ENCODE measurements at places on chromosomes 1 and 21.

DNA sequence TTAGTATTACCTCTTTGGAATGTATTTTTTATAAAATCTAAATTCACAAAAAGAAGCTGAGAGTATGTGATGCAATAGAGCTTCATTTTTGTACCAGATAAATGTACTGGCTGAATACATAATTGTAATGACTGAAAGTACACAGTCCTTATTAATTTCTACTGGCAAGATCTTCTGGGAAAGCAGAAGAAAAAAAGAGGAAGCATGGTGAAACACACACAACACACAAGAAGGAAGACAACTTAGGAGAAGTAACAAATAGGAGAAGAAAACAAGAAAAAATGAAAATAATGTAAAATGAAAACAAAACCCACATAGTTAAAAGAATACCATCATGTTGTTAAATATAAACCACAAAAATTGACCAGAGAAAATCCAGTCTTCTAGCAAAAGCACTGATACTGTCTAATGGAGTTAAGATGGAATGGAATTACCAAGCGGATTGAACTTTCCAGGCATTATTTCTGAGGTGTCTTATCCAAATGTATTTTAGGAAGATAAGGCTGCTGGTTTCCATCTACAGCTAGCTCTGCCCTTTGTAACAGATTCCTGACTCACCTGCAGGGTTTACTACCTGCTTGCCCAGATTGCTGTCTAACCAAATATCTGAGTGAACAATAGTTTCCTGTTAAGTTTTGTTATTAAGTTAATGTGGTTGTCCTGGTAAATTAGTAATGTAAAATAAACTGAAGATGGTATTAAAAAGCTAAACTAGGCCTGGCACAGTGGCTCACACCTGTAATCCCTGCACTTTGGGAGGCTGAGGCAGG is 4.5 kb upstream of the COP1 start:
- no peak for DNase-seq

GRCh38 chr1:212401838-212402582 is 12.7 kb downstream of the PACC1 start:
- DNase-seq: no peak

DNA sequence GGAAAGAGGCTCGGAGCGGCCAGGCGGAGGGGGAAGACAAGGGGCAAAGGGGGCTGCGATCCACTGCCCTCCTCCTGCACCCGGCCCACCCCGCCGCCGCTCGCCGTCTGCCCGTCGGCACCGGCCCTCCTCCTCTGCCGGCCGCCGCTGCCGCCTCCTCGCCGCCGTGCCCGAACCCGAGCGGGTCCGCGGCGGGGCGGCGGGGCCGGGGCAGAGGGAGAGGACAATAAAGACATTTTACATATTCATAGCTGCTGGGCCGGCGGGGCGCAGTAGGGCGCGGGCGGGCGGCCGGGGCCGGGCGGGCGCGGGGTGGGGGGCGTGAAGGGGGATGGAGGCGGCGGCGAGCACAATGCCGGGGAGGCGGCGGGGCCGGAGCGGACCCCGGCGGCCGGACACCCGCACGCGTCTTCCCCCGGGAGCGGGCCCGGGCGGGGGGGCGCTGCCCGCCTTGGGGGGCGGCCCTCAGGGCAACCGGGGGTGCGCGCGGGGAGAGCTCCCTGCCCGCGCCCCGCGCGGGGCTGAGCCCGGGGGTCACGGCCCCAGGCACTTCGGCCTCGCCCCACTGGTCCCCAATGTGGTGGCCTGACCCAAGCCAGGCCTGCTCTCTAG is 546 bp downstream of the POU2F1 start:
- DNase-seq: no peak

- DNase-seq: no peak
Observed at GRCh38 chr1:50796272-50796671, 163.8 kb downstream of the FAF1 start.

- DNase-seq: no peak
Observed at GRCh38 chr1:97077221-97077620, 355.6 kb downstream of the PTBP2 start.

DNA sequence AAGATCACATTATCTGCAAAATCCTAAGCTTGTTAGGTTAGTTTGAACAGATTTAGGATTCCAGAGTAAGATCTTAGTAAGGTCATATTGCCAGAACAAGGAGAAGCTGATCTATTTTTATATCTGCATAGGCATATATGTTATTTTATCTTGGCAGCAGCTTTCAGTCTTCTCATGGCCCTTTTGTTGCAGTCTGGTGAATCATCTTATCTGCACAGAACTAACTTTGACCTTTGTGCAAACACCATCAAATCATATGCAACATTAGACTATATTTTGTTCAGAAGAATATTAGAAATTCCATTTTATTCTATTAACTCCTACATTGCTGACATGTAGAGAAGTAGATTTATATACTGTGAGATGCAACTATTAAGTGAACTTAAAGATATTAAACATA is 107.3 kb downstream of the CLEC20A start:
- DNase-seq: no peak

DNA sequence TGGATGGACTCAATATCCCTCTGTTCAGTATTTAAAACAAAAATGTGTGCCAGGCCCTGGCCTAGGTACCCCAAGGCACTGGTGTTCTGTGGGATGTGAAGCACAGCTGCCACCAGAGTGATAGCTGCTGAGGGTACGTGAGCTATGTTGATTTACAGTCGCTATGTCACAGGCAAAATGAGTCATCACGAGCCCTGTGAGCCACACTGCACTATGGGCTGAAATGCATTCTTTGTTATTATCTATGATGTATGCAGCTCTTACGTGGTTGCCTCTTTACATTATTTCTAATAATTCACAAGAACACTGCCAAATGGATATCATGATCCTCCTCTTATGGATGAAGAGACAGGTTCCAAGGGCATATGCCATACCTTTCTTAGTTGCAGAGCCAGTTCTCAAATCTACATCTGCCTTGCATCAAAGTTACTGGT is 2.1 kb downstream of the TEX38 start:
- no peak for DNase-seq

DNA sequence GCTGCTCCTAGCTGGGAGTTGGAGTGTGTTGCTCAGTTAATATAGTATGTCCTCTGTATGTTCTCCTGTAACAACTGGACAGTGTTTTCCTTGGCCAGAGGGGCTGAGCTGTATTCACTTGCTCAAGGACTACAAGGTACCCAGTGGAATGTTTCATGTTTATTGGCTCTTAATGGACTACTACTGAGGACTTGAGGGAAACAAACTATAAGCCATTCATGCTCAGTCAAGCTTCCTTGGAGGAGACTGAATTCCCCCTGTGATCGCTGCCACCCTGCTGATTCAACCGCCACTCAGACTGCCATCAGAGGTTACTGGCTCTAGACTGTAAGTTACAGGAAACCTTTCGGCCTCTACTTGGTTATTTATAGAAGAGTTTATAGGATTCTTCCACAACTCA is 166.6 kb downstream of the ZC3H11B start:
- DNase-seq: no peak

DNA sequence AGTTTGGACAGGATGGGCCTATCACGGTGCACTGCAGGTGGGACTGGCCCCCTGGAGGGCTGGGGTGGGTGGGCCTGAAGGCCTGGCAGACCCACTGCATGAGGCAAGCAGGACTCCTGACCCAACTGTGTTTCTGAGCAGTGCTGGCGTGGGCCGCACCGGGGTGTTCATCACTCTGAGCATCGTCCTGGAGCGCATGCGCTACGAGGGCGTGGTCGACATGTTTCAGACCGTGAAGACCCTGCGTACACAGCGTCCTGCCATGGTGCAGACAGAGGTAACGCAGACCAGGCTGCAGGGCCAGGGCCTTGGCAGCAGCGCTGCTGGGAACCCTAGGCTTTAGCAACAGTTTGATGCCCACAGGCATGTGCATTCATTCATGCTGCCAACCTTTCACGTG is 29.0 kb upstream of the KDM4A start:
- DNase-seq: no peak

DNA sequence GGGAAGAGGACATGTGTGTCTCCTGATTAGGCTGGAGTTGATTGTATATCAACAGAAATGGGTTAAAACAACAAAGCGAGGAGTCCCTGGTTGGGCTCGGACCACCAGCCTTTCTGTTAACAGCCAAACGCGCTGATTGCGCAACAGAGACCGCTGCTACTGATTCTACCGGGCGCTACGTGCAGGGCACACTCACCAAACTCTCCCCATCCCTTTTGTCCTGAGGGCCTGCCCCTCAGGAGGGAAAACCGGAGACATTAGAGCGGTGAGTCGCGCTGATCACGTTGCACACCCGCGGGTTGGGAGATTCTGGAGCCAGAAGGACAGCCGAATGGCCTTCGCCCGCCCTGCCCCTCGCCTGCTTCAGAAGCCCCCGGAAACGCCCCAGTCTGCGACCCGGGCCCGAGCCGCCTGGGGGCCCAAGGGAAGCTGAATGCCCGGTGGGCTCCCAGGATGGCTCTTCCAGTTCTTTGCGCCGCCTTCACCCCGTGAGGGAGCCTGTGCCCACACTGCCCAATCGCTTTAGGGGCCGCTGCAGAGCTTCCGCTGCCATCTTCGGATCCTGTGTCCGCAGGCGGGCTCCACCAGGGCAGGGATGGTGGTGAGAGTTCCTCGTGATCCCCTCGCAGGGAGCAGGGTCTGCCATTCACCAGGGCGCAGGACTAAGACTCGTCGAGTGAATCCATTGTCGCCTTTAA is 165.4 kb upstream of the NBPF11 start:
- DNase-seq: no peak

GRCh38 chr1:202861420-202862132 is 27.4 kb downstream of the RABIF start:
- peak; percentile 31 for DNase-seq

DNA sequence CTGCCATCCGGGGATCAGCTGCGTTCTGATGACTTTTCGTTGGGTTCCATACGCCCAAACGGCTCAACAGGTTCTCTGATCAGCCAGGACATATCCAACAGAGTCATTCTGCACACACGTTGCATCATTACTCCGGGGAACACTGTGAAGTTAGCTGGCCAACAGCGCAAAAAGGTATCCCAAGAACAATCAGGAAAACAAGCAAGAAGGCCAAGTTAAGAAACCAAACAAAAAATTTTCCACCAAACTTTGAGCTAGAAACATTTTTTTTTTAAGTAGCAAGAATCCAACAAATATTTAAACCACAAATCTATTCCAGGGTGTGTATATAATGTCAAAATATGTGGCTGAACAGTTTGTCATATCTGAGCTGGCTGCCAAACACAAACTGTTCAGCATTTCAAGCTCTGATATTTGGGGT is 29.2 kb downstream of the NID1 start:
- no peak for DNase-seq

GRCh38 chr1:109890115-109890953 is 20.3 kb upstream of the CSF1 start:
- no peak for DNase-seq

- DNase-seq: no peak
Observed at GRCh38 chr1:98256700-98257099, 335.9 kb upstream of the DPYD start.

DNA sequence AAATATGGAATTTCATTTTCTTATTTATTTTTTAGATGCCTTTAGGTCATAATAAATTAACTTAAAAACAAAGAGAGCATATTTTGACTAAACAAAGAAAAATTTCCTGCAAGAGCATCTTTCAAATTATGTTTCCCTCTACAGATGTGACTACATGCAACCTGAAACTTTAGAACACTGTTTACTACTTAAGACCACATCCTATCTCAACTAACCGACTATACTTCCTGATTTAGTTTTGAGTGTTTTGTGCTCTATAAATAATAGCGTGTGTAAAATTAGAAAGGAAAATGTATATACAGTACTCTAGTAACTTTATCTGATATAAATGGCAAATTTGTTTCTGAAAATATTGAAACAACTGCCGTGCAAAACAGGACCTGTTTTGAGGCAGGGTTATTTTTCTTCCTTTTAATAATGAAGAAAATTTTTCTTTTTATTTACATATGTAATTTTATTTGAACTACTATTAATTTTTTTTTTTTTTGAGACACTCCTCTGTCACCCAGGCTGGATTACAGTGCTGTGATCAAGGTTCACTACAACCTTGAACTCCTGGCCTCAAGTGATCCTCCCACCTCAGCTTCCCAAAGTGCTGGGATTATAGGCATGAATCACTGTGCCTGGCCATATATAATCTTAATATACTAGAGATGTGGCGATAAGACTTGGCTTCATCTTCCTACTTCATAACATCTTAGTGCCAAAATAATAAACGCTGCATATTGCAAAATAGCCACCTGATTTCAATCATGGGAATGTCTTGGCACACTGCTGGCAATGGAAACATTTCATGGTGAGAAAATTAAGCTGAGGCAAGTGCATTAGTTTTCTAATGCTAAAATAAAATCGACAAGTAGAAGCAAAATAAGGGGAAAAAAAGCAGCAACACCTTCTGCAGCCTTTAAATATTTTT is 12.3 kb downstream of the ZRANB2 start:
- DNase-seq: no peak

GRCh38 chr1:168341483-168341975 is 60.9 kb downstream of the TBX19 start:
- DNase-seq: peak; percentile 20

GRCh38 chr1:32992489-32993323 is 28.1 kb upstream of the RNF19B start:
- peak; percentile 79 for DNase-seq

GRCh38 chr1:182029002-182029378 is 32.5 kb downstream of the ZNF648 start:
- no peak for DNase-seq

GRCh38 chr1:2311184-2312032 is 79.9 kb downstream of the MORN1 start:
- no peak for DNase-seq

GRCh38 chr1:66335859-66336640 is 197.9 kb upstream of the SGIP1 start:
- no peak for DNase-seq

DNA sequence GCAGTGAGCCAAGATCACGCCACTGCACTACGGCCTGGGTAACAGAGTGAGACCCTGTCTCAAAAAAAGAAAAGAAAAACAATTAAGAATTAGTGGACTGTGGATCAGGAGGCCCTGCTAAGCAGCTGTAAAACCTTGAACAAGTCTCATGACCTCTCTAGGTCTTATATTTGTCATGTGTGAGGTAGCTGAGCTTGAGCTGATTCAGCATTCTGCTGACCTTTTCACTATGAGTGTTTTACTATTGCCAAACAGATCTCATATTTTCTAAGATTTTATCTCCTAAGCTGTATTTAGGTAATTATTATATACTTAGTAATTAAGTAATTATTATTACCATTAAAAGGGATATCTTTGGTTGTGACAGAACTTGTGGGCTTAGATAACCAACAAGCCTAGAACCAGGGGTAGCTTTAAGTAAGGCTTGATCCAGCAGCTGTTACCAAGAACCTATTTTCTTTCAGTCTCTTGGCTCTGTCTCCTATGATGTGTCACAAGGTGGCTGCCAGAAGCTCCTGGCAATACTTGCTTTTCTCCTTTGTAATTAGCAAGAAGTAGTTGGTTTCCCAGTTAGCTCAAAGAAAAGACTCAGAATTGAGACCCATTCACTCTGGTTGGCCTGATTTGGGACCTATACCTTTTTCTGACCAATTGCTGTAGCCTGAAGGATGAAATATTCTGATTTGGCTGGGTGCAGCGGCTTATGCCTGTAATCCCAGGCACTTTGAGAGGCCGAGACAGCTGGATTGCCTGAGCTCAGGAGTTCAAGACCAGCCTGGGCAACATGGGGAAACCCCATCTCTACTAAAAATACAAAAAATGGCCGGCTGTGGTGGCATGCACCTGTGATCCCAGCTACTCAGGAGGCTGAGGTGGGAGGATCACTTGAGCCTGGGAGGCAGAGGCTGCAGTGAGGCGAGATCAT is 8.5 kb upstream of the ZC3H12A start:
- no peak for DNase-seq

GRCh38 chr1:154557939-154558719 is at the start of gene UBE2Q1:
Gene UBE2Q1, minus strand, starts transcription at chr1:154558662. Its CDS starts 109 bp downstream, at chr1:154558553.
- no peak for DNase-seq

Measured in AG09319 (cell line).